Stimulated activated CD4-positive, alpha-beta T cell treated with anti-CD3 and anti-CD28 coated beads, Interleukin-2, amount 100 ng/mL, for 48 hours (primary cell): ENCODE measurements at places on chromosomes 12 and 14.

DNA sequence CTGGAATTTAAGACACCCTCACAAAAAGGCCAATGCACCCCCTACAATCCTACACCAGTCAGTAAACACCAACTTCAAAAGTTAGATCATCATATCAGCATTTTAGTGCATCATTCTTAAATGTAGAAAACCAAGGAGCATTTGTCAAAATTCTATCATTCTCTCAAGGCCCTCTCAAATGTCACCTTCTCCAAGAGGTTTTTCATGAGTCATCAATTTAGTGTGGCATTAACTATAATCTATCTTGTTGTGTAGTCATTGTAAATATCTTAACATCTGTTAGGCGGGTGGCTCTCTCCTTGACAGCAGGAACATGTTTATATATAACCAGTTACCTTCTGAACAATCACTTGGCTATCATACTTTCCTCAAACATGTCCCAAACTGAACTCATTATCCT lies 62.1 kb upstream of the G2E3 start:
- no peak for DNase-seq

- no peak for DNase-seq
Observed at GRCh38 chr12:122891661-122892525, 4.0 kb downstream of the VPS37B start.

DNA sequence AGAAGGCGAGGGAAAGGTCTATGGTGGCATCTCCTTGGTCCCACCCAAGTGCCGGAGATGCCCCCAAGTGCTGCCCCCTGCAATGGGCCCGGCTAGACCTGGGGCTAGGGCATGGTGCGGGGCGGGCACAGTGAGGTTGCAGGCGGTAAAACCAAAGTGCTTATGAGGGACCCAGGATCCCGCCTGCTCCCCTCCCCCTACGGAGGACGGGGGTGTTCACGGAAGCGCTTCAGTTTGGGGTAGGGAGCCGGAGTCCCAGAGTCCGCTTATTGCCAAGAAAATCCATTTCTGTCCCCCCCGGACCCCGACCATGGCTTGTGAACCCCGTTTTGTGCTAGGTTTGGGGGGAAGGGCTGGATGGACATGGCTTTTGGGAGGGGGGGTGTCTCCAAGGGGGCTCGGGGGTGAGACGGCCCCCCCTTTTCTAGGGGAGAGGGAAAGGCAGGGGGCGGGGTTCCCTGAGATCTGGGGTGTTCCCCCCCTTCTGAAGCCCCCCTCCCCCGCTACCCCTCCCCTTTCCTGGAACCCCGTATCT lies 5.4 kb upstream of the GPR84 start:
- DNase-seq = no peak

- DNase-seq = no peak
Observed at GRCh38 chr12:48750215-48750614, 33.7 kb upstream of the CCNT1 start.

DNA sequence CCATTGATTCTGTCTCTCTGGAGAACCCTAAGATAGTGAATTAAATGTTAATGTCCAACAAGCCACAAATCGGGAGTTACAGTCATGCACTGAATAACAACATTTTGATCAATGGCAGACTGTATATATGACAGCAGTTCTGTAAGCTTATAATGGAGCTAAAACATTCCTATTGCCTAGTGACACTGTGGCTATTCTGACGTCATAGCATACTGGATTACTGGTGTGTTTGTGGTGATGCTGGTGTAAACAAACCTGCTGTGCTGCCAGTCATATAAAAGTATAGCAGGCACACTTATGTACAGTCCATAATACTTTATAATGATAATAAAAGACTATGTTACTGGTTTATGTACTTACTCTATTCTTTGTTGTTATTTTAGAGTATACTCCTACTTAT lies 56.7 kb upstream of the BICD1 start:
- no peak for DNase-seq

DNA sequence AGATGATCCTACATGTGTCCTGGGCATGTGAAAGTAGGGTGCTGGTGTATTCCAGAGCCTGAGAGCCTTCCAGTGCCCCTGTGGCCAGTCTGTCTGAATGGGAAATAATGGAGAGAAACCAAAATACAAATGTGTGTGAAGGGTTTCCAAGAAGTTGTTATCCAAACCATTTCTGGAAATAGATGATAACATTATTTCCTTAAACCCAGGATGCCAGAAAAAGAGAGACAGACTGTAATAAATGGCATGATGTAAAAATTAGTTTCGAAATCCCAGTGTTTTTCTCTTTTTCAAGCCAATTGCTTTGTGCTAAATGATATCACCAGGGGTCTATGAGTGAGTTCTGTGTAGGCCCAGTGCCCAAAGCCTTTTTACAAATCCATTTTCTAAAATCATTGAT lies 175.3 kb downstream of the PHLDA1 start:
- DNase-seq = no peak

GRCh38 chr12:2643576-2644135 lies 151.1 kb upstream of the FKBP4 start:
- DNase-seq = no peak

DNA sequence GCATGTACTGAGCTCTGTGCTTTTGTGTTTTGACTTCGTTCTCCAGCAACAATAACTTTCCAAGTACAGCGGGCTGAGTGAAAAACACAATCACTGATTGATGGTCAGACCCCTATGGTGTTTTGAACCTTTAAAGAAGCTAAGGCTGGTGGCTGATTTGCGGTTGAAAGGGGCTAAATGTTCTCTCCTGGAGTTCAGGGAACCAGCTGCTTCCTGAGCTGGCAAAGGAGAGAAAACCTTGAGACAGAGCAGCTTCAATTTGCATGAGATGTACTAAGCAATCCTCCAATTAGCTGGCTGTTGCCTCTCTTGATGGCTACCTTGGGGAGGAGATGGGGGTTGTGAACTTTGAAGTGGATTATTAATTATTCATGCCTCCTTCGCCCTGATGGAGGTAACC lies 546.7 kb upstream of the SEL1L start:
- DNase-seq = no peak

GRCh38 chr14:37650356-37651037 lies 55.1 kb downstream of the TTC6 start:
- no peak for DNase-seq

DNA sequence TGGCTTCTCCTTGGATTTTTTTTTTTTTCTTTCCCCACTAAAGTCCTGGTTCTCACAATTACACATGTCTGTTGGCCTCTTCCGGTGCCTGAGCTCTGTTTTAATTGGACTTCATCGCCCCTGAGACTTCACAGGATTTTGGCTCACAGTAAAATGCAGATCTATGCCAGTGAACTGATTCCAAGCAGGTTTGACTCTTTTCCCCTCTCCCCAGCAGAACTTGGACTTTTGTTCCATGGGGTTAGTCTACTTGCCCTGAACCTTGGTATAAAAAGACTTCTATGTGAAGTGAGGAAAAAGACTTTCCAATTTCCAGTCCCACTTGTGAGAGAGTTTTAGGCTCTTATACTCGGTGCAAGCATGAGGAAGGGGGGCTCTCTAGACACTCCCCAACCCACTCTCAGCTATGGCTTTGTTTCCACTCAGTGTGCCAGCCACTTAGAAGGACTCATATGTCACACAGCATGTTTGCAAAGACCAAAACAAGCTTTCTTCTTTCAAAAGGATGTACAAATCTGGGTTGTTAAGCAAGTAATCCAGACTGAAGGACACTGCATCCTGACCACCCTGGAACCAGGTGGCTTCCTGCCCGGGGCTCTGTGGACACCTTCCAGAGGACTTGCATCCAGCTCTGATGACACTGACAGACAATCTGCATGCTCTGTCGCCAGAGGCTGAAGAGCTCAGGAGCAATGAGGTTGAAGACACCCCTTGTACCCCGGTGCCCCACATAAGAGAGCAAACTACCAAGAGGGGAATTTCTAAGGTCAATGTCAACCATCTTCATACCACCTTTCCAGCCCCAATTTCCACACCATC lies 221.9 kb upstream of the EGLN3 start:
- DNase-seq = no peak

DNA sequence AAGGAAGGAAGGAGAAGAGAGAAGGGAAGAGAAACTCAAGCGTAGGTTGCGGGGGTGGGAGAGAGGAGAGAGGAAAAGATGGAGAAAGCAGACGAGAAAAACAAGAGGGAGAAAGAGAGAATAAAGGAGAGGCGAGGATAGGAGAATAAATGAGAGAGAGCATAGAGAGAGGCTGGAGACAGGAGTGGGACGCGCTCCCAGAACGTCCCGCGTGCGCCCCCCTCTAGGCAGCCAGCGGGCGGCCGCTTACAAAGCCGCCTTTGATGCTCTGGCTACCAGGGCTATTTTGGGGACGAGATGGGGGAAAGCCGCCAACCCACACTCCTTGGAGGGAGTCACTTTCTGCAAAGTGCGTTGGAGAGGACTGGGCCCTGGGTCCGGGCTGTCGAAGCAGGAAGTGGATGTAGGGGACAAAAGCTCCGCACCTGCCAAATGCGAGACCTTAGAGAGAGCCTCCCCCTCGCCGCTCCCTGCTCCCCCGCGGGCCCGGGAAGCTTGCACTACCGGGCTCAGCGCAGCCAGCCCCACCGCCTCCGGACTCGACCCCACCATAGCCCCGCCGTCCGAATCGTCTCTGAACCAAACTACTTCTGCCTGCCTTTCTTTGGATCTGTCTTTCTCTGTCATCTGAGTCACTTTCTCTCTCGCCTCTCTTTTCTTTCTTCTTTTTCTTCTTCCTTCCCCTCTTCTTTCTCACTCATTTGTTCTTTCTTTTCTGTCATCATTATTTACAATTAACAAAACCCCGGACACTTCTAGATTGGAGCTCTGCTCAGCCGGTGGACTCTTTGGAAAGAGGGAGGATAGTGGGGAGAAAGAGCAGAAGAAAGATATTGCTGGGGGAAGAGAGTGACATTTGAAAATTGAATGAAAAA lies 8.0 kb downstream of the ASCL1 start:
- no peak for DNase-seq

DNA sequence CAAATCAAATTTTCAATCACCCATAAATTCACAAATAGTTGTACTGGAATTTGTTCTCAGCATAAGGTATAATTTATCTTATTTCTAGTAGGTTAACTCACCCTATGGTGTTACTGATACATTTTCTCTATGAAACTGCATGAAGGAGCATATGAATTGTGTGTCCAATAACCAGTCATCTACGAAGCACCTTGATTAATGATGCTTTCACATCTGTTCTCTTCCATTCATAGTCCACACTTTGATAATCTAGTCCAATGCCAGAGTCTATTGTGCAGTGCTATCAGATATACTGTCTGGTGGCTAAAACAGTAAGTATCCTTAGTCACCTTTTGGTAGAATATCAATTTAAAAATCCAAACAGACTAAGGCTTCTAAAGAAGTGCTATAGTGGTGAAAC lies 876.0 kb downstream of the RPS29 start:
- DNase-seq = no peak

- DNase-seq = no peak
Observed at GRCh38 chr12:7555752-7556151, 52.2 kb upstream of the CD163 start.

DNA sequence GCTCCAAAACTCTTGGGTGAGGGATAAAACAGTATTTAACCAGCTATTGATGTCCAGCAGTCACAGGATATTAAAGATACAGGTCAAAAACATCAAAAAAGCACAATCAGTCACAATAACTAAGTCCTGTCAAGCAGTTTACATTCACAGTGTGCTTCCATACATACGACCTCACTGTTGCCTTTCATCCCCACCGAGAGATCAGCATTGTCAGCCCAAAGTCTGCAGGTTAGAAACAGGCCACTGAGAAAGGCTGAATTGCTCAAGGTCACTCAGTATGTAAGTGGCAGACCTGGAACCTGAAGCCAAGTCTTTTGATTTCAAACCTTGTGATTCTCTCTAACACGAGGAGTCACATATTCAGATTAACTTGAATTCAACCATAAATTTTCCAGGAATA lies 124.9 kb downstream of the GXYLT1 start:
- DNase-seq = no peak

DNA sequence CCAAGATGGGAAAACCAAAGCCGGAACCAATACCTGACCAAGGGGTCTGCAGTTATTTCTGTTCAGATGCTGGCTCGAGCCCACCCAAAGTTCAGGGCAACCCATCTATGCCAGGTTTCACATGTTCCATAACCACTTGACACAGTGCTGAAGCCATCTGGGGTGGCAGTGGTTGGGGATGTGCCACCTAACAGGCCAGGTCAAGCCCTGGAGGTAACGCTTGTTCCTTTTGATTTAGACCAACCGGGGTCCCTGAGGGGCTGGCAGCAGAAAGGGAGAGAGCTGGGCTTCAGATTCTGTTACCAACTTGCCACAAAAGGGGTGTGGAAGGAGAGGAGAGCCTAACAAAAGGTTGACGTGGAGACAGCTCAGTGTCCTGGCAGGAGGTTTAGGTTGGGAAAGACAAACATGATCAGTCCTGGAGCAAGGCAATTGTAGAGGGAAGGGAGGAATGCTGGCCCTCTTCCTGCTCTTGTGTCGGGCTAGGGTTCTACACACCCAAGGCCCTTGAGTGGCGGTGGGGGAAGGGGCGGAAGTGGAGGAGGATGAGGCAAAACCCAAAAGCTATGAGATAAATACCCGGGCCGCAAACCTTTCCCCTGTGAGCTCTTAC lies 31.9 kb downstream of the CACNA2D4 start:
- DNase-seq = no peak

DNA sequence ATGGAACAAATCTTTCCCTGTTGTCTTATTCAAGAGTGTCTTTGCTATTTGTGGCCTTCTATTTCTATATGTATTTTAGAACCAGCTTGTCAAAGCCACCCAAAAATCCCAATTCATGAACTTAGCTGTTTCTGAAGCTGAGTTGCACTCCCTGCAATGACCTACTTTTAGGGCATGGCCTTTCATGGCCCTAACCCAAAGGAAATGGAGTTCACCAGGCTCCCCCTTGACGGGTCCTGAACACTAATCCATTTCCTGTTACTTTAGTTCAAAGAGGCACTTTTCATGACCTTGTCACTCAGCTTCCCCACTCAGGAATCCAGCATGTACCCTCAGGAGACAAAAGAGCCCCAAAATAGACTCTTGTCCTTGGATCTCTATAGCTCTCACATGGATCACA lies 7.6 kb downstream of the TMED8 start:
- no peak for DNase-seq

DNA sequence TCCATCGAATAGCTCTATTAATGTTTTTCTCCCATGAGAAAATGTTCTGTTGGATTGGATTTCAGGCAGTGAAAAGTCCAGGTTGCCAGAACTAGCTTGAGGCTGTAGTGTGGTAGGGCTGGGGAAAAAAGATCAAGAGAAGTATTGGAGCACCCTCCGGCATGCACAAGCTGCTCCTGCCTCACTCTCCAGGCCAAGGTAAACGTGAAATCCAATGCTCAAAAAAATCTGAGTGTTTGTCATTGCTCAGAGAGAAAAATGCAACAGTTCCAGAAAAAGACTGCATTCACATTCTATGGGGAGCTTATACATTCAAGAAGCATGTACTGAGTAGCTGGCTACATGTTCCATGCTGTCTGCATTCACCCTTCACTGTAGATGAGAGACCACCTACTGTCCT lies 680.9 kb upstream of the TBX3 start:
- DNase-seq = no peak

GRCh38 chr12:3279415-3279780 lies 202.2 kb downstream of the TSPAN9 start:
- no peak for DNase-seq

- DNase-seq = no peak
Observed at GRCh38 chr12:48037267-48037915, 33.1 kb upstream of the COL2A1 start.
